Upper lobe of left lung (tissue), 6 donors: ENCODE measurements at places on chromosomes 1 and 21. TPM values are rescaled to one million over a fixed set of nuclear protein-coding genes. Genes with fewer than 3 reads are reported as not detected.

DNA sequence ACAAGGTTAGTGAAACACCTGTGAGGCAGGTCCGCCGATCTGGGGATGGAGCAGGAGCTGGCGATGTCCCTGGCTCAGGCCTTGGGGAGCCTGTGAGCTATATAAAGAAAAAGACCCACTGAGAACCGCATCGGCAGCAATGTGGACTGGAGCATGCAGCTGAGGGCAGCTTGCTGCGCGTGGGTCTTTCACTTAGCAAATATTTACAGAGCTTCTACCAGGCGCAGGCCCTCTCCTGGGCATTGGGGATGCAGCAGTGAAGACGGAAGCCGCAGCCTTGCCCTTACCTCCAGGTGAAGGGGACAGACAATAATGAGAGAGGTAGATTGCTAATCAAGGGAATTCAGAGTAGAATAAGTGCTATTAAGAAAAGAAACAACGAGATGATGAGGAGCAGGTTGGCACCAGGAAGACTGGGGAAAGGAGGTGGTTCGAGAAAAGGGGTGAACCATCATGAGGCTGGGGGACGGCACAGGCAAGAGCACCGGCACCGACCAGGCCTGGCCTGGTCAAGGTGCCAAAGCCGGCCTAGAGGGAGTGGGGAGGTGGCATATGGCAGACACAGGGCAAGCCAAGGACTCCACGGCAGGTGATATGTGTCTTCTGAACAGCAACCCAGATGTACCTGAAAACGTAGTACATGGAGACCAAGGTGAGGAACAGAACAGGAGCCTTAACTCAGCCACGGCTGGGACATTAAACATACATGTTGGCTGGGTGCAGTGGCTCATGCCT, 60.7 kb upstream of the PAX7 start:
- no peaks in the 10 kb centered on the region for H3K36me3 ChIP-seq
- H3K27me3 ChIP-seq: no peaks in the 10 kb centered on the region
- H3K4me1 ChIP-seq: no peaks in the 10 kb centered on the region
- no peak overlapping the region for H3K4me3 ChIP-seq
- no peak for DNase-seq
- no peak overlapping the region for H3K27ac ChIP-seq

DNA sequence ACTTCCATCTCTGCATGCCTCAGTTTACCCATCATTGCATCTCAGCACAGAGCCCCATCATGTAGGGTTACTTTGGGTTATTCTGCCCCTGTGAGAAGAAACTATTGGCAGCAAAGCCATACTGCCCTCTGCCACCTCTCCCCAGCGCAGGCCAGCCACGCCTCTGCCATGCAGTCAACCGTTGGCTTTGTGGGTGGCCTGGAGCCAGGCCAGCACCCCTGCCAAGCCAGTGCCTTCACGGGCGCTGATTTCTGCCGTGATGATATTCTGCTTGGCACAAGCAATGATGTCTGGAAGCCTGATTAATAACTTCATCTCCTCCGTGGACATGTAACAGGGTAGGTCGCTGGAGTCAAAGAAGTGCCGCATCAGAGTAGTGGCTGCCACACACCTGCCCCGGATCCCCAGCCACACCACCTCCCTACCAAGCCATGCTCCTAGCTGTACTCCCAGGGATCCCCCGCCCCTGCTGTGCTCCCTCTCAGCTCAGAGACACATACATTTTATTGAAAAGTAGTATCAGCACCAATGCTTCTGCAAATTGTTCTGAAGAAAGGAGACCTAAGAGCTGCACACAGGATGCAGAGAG, 15.0 kb upstream of the CEP85 start:
- peak; percentile 44 for DNase-seq
- H3K4me1 ChIP-seq: no peaks in the 10 kb centered on the region
- no peak overlapping the region for H3K4me3 ChIP-seq
- H3K27me3 ChIP-seq: no peaks in the 10 kb centered on the region

The LYPD8 gene
- not detected for total RNA-seq

GRCh38 chr21:29434081-29434480, 135.4 kb downstream of the BACH1 start:
- H3K4me1 ChIP-seq: no peaks in the 10 kb centered on the region
- no peak overlapping the region for H3K4me3 ChIP-seq
- no peak for DNase-seq
- H3K27me3 ChIP-seq: no peaks in the 10 kb centered on the region
- H3K36me3 ChIP-seq: no peaks in the 10 kb centered on the region

DNA sequence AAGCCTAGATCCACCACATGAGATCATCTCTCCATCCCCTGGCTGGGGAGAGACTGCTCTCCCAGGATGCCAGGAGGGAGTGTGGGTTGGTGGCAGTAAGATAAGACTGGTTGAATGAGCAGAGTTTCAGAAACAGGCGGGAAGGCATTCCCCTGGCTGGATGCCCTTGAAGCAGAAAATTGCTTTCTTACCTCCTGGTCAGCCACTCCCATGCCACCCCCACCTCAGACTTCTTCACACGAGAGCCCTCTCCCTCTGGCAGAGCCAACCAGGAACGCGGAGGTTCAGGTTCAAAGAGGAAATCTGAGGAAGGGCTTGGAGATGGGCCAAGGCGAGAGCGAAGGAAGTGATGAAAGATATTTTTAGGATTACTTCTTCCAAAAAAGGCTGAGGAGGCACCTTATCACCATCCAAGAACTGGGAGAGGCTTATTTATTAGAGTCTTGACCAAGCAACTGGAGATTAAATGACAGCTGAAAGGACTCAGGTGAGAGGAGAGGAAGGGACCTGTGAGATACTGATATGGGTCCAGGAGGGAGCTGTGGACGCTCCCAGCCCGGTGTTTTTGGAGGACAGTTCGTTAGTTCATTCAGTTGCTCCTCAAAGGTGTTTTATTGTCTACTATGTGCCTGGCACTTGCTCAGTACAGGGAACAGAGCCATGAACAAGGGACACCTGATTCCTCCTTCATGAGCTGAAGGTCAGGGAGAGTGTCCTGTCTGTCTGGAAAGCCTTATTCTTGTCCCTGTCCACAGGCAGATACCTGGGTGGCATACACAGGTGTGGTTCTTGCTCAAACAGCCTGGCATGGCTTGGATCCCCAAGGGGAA, 18.9 kb upstream of the SLC26A9 start:
- DNase-seq: no peak
- H3K27ac ChIP-seq: peak overlapping the region; percentile 79
- H3K36me3 ChIP-seq: no peaks in the 10 kb centered on the region
- H3K4me3 ChIP-seq: no peak overlapping the region
- no peaks in the 10 kb centered on the region for H3K27me3 ChIP-seq

- no peak for DNase-seq
- H3K36me3 ChIP-seq: peaks cover 11% of the 10 kb centered on the region
- H3K4me3 ChIP-seq: peak within 1 kb of the TSS; percentile 39
- H3K27ac ChIP-seq: peak within 1 kb of the TSS; percentile 67
- no peaks in the 10 kb centered on the region for H3K27me3 ChIP-seq
- H3K4me1 ChIP-seq: peaks cover 5% of the 10 kb centered on the region
Observed at GRCh38 chr1:151156515-151156819, at the start of gene TNFAIP8L2. Gene TNFAIP8L2, plus strand, starts transcription at chr1:151156649. Its CDS starts 2,049 bp downstream, at chr1:151158698.

GRCh38 chr1:155061381-155062150, 2.0 kb upstream of the EFNA4 start:
- no peak overlapping the region for H3K4me3 ChIP-seq
- peak; percentile 82 for DNase-seq
- H3K4me1 ChIP-seq: peaks cover 30% of the 10 kb centered on the region
- H3K27me3 ChIP-seq: no peaks in the 10 kb centered on the region

DNA sequence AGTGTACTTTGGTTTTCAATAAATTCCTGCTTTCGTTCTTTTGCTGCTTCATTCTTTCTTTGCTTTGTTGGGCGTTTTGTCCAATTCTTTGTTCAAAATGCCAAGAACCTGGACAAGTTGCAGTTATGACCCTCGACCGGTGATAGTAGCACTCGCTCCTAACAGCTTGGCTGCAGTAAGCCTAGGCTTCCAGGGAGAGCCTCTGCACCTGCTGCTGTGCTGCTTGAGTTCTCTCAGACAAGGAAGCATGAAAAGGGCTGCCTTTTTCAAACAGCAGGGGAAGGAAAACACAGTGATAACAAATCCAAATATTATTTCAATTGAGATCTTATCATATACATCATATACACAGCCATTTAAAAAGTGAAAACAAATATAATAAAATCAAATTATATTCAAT, 12.8 kb upstream of the RIPK4 start:
- H3K4me3 ChIP-seq: no peak overlapping the region
- no peak overlapping the region for H3K27ac ChIP-seq
- H3K27me3 ChIP-seq: peaks cover 5% of the 10 kb centered on the region
- peaks cover 11% of the 10 kb centered on the region for H3K4me1 ChIP-seq

DNA sequence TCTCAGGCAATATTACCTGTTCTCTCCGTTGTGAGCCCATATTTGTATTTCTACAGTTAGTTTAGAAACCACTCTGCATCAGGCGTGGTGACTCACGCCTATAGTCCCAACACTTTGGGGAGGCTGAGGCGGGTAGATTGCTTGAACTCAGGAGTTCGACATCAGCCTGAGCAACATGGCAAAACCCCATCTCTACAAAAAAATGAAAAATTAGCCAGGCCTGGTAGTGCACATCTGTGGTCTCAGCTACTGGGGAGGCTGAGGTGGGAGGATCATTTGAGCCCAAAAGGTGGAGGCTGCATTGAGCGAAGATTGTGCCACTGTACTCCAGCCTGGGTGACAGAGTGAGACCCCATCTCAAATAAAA, 19.7 kb upstream of the ID3 start:
- H3K4me3 ChIP-seq: no peak overlapping the region
- peak overlapping the region; percentile 11 for H3K27ac ChIP-seq
- H3K27me3 ChIP-seq: no peaks in the 10 kb centered on the region
- DNase-seq: no peak
- peaks cover 34% of the 10 kb centered on the region for H3K4me1 ChIP-seq

The NT5C1A gene
- 0.37 TPM for total RNA-seq

- H3K36me3 ChIP-seq: no peaks in the 10 kb centered on the region
- H3K27me3 ChIP-seq: no peaks in the 10 kb centered on the region
Observed at GRCh38 chr1:22057861-22058260, 5.4 kb downstream of the CDC42 start.

DNA sequence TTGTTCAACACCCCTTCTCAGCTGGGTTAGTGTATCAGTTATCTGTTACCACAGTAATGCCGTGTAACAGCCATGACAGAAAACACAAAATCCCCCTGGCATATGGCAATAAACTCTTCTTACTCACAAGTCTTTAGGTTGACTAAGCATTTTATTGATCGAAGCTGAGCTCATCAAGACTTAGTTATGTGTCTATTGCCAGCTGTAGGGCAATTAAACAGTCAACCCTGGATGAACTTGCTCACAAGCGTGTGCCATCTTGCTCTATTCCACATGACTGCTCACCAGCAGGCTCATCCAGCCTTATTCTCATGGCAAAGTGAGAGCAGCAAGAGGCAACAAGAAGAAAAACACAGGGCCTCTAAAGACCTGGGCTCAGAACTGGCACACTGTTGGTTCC, 333.8 kb upstream of the PTBP2 start:
- H3K36me3 ChIP-seq: no peaks in the 10 kb centered on the region
- no peak overlapping the region for H3K4me3 ChIP-seq
- no peak overlapping the region for H3K27ac ChIP-seq
- H3K4me1 ChIP-seq: no peaks in the 10 kb centered on the region
- no peaks in the 10 kb centered on the region for H3K27me3 ChIP-seq
- no peak for DNase-seq

- no peak for DNase-seq
- no peak overlapping the region for H3K27ac ChIP-seq
- H3K27me3 ChIP-seq: no peaks in the 10 kb centered on the region
- H3K4me1 ChIP-seq: no peaks in the 10 kb centered on the region
- no peaks in the 10 kb centered on the region for H3K36me3 ChIP-seq
Observed at GRCh38 chr1:46960250-46960649, 19.0 kb upstream of the CYP4A11 start.

DNA sequence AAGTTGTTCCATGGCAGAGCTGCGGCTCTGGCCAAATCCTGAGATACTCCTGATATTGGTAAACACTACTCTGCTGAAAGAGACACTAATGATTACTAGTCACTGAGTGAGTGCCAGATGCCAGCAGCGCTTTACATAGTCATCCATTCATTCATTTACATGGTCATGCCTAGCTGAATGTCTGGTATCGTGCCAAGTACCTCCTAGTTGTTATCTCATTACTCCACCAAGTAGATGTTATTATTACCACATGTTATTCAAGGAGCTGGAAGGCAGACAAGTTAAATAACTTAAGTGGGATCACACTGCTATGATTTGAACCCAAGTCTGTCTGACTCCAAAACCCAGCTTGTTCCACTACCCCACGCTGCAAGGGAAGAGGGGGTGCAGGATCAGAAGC, 4.7 kb downstream of the OLFML2B start:
- H3K36me3 ChIP-seq: no peaks in the 10 kb centered on the region
- H3K4me3 ChIP-seq: no peak overlapping the region
- no peak overlapping the region for H3K27ac ChIP-seq
- no peak for DNase-seq

The GBP6 gene
- total RNA-seq: 1.00 TPM

The SLC45A3 gene
- total RNA-seq: 3.0 TPM

The RSPO1 gene
- total RNA-seq: 2.7 TPM

DNA sequence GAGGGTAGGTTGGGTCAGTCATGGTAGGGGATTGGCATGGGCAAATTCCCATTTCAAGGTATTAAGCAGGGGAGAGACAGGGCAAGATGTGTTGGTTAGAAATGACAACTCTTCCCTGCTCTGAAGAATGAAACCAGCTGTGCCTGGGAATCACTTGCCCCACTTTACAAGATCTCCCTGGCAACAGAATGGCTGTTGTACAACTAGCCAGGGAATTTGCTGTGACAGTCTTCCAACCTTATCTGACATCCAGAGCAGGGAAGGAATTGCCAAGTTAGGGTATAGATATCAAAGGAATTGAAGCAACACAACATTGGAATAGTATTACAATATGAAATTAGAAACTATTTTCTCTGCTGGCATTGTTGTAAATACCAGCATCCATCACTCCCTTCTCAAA, 154.7 kb downstream of the CACNA1E start:
- no peaks in the 10 kb centered on the region for H3K36me3 ChIP-seq
- no peak overlapping the region for H3K4me3 ChIP-seq
- no peak for DNase-seq
- no peaks in the 10 kb centered on the region for H3K4me1 ChIP-seq

- H3K36me3 ChIP-seq: no peaks in the 10 kb centered on the region
- no peak overlapping the region for H3K4me3 ChIP-seq
- peak overlapping the region; percentile 11 for H3K27ac ChIP-seq
- peaks cover 43% of the 10 kb centered on the region for H3K4me1 ChIP-seq
- no peak for DNase-seq
- no peaks in the 10 kb centered on the region for H3K27me3 ChIP-seq
Observed at GRCh38 chr1:220791956-220792355, 5.2 kb downstream of the MTARC1 start.

The GCSAML gene
- total RNA-seq: 0.30 TPM

DNA sequence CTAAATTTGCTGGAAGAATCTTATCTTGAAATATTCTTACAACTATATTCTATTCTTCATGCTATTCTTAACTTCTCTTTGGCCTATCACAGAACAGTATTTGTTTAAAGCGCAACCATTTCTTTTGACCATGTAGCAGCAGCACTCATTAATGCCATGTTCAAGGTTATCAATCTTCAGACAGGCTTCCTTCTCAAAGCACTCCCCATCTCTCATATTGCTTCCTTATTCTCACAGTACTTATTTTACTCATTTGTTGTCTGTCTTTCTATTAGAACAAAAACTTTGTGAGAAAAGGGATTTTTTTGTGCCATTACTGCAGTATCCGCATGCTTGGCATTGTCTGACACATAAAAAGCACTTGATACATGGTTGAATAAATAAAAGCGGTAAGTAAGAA, 89.7 kb downstream of the ATP1B1 start:
- no peak overlapping the region for H3K4me3 ChIP-seq
- H3K4me1 ChIP-seq: no peaks in the 10 kb centered on the region
- no peaks in the 10 kb centered on the region for H3K27me3 ChIP-seq
- no peak for DNase-seq
- no peaks in the 10 kb centered on the region for H3K36me3 ChIP-seq
